ENCODE measurements at places on chromosomes 12 and 14.

GRCh38 chr14:75128596-75128990 lies 1.7 kb upstream of the NEK9 start:
- DNase-seq = no peak

DNA sequence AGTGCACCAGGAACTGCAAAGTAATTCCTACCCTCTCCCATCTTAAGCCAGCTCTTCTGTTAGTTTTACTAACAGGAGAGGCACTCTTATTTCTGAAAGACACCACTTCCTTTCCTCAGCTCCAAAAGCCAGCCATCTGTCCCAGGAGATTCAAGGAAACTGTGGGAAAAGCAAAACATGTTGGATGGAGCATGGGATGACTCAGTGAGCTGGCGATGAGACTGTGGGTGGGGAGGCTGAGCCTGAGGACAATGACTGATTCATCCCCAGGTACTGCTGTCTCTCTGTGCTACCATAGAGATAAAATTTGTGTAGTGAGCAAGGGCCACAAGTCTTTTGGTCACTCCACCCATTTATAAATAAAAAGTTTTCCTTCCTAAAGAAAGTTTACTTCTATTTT lies 141.4 kb downstream of the MYRFL start:
- no peak for DNase-seq

- no peak for DNase-seq
These were observed 7.6 kb upstream of the CCDC184 start for GRCh38 chr12:48175613-48176416.

DNA sequence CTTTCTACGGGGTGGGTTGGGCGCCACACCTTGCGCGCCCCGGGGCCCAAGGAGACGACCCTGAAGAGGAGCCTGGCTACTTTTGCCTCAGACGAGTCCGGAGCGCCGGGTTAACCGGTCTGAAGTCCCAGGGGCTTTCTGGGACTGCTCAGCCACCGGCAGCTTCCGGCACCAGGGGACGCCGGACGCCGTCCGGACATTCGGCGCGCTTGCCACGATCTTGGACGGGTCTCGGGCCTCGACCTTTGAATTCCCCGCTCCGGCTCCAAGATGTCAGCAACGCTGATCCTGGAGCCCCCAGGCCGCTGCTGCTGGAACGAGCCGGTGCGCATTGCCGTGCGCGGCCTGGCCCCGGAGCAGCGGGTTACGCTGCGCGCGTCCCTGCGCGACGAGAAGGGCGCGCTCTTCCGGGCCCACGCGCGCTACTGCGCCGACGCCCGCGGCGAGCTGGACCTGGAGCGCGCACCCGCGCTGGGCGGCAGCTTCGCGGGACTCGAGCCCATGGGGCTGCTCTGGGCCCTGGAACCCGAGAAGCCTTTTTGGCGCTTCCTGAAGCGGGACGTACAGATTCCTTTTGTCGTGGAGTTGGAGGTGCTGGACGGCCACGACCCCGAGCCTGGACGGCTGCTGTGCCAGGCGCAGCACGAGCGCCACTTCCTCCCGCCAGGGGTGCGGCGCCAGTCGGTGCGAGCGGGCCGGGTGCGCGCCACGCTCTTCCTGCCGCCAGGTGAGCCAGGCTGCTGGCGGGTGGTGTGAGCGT lies at the start of gene ACOT4:
Gene ACOT4, plus strand, starts transcription at position 184 of the 760 bp plus-strand sequence. Its CDS starts 87 bp downstream, at position 271.
- DNase-seq = peak; percentile 33

DNA sequence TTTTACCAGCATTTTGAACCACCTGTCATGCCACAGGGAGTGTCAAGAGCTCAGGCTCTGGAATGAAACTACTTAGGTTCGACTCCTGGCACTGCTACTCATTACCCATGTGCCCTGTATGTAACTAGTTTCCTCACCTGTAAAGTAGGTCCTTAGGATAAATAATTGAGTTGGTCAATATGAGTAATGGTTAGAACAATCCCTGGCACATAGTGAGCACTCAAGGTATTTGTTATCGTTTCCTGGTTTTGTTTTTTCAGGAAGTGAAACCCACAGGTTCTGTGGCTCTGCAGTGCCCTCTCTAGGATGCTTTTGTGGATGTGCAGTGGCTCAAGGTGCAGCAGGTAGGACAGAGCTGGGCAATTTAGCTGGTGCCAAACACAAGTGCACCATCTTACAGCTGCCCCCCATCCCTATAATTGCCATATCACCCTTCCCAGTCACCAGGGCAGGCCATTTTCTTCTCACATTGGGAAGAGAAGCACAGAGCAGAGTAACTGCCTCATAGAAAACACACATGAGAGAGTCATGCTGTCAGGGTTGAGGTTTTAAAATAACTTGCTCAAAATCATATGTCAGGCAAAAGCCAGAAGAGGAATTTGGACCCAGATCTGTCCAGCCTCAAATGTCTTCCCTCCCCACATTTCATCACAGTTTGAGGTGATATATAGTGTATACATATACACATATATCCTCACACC lies 297.5 kb downstream of the RPAP3 start:
- no peak for DNase-seq

- no peak for DNase-seq
These were observed 7.3 kb upstream of the CLMN start for GRCh38 chr14:95326987-95327386.

- peak; percentile 2 for DNase-seq
These were observed 32.2 kb downstream of the MIA2 start for GRCh38 chr14:39265806-39266524.

- DNase-seq = no peak
These were observed 131.2 kb downstream of the SNAPC1 start for GRCh38 chr14:61893371-61893940.

DNA sequence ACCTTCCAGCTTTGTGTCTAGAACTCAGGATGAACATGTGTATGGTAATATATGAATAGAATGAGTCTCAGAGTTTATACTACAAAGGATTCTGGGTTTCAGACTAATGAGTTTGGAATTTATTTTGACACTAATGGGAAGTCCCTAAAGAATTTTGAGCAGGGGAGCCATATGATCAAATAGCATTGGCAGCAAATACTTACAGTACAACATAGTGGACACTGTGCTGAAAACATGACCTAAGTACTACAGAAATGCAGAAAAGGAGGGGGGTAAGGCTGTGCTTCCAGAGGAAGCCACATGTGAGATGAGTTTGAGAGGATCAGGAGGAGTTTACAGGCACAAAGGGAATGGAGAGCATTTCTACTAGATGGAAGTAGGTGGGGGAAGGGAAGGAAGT lies 225.8 kb downstream of the C12orf42 start:
- no peak for DNase-seq

GRCh38 chr12:60043236-60043635 lies 447.4 kb downstream of the SLC16A7 start:
- DNase-seq = no peak

DNA sequence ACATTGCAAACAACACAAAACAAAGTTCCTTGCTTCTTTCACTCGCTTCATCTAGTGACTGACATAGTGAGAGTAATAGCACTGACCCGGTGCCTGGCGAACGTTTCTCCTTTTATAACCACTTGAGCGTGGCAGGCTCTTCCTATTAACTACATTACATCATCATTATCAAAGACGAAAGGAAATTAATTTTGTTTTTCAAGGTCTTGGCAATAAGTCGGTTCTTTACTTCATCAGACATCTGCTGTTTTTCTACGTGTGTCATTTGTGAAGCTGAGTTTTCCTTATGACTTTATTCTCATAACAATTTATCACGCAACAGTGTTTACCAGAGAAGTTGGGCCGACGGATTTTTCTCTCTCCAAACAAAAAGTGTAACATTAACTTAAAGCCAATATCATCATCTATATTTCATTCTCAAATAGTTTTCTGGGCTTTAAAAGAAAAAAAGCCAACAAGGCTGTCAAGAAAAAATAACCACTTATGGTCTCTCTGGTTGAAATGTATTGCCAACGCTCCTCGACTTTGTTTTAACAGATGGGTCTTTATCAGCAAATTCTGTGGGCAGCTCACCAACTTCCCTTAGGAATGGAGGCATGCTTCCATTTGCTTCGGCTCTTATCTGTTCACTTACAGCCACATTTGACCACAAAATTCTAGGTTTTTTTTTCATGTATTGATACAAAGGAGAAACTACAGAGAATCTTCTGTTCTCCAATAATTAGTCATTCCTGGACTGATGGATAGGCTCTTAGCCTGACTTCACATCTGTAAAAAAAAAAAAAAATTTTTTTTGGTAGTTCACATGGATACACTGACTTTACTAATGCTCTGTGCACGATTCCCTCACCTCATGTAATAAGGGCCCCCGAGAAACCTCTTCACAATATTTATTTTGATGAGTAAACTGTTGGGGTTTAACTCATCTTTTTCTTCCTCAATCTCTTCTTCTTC lies 97.1 kb upstream of the CDKN3 start:
- no peak for DNase-seq

GRCh38 chr14:91405241-91405721 lies 12.3 kb downstream of the CCDC88C start:
- no peak for DNase-seq

Measured in activated CD4-positive, alpha-beta T cell treated with anti-CD3 and anti-CD28 coated beads, Interleukin-2, Interleukin-4, amounts not matched to agents 100 ng/mL and 50 ng/mL, durations not matched to agents 16 hours and 8 hours (primary cell).